ENCODE measurements at places on chromosomes 5 and 9.

DNA sequence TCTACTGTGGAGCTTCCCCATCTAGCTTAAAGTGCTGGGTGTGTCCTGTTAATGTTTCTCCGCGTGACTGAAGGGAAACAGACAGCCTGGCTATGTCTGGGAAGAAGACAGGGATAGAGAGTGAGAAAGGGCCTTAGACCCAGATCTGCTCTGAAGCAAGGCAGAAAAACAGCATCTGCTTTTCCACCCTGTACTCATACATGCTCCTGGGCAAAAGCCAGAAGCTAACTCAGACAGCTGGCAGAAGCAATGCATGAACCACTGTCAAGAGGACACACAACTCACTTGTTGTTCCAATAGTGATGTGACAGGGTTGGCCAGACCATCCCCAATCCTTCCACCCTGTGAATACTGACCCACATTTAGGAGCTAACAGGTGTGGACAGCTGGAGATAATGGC lies 63.3 kb downstream of the DPYSL3 start:
- no peak for DNase-seq

- no peak for DNase-seq
Observed at GRCh38 chr9:131663288-131663687, 76.6 kb downstream of the RAPGEF1 start.

- DNase-seq, result no peak
Observed at GRCh38 chr5:139808481-139809330, 13.1 kb downstream of the PSD2 start.

GRCh38 chr9:121452085-121452484 lies 47.6 kb downstream of the GGTA1 start:
- no peak for DNase-seq

DNA sequence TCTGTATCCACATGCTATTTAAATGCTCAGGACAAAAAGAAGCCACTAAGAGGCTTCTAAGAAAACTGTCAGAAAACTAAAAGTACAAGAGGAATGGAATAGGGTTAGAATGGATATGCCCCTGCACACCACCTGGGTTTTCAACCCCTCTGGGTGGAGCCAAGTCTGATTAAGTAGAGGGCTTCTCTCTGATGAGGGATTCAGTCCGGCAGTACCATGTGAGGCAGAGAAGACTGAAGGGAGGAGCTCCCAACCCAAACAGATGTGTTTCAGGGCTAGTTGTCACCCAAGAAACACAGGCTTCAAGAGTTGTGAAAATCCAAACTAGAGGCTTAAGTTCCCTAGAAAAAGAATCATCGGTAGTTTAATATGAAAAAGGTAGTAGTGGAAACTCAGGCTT lies 12.5 kb downstream of the NREP start:
- no peak for DNase-seq

DNA sequence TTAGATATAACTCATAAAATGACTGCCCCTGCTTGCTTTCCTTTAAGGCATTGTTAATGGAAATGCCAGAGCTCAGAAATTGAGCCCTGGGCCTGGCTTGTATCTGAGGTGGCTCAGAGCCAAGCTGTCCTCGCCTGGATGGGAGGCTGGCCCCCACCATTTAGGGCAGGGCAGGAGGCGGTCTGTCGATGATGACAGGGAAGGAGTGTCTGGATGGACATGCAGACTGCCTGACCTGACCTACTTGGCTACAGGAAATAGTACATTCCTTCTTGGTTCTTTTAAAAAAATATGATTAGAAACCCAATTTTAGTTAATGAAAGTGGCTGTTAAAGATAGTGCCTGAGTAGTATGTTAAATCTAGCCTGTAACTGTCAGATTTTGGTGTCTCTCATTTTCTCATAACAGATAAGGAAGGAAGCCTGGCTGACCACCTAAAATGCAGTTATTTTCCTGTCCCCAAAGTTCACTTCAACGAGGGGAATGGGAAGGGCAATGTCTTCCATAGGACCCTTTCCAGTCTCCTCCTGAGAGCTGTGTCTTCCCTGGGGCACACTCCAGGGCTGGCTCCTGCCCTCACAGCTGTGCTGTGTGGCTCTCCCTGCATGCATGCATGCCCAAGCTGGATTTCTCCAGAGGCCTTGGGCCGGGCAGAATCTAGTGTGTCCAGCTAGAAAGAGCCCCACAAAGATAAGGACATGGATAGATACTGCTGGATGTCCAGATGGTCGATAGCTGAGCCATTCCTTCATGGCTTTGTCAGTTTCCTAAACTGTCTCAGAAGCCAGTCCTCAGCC lies 42.3 kb downstream of the MACROH2A1 start:
- DNase-seq, result peak; percentile 24

GRCh38 chr9:121105531-121105930 lies 30.8 kb downstream of the CNTRL start:
- no peak for DNase-seq

DNA sequence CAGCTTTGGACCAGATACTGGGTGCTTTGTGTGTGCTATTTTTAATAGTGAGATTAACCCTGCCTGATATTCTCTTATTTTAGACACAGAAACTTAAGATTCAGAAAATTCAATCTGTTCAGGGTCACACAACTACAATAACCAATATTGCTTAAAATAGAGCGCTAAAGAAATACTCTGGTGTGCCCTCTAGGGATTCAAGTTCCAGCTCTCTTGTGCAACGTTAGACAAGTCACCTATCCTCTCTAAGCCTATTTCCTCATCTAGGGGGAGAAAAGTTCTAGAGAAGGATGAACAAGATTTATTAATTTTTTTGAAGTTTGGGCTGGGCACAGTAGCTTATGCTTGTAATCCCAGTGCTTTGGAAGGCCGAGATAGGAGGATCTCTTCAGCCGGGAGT lies 2.1 kb upstream of the SCAI start:
- no peak for DNase-seq

DNA sequence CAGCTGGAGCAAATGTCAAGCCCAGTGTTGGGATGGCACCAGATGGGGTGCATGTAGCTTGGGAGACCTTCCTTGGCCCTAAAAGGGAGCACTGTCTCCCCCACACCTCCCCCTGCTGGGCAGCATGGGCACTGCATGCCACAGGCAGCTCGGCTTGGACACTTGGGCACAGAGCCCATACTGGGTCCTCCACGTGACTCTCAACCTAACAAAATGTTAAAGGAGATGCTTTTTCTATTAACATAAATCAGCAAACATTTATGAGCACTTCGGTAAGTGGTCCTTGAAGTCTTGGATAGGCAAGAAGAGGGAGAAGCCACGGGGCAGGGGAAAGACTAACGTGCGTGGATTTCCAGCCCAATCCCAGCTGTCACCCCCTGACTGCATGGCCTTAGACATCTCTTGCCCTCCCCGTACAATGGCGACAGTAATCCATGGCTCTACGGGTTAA lies 23.9 kb upstream of the MAPK9 start:
- DNase-seq, result peak; percentile 21

- DNase-seq, result no peak
Observed at GRCh38 chr5:7678030-7678429, 172.9 kb downstream of the CFAP90 start.

DNA sequence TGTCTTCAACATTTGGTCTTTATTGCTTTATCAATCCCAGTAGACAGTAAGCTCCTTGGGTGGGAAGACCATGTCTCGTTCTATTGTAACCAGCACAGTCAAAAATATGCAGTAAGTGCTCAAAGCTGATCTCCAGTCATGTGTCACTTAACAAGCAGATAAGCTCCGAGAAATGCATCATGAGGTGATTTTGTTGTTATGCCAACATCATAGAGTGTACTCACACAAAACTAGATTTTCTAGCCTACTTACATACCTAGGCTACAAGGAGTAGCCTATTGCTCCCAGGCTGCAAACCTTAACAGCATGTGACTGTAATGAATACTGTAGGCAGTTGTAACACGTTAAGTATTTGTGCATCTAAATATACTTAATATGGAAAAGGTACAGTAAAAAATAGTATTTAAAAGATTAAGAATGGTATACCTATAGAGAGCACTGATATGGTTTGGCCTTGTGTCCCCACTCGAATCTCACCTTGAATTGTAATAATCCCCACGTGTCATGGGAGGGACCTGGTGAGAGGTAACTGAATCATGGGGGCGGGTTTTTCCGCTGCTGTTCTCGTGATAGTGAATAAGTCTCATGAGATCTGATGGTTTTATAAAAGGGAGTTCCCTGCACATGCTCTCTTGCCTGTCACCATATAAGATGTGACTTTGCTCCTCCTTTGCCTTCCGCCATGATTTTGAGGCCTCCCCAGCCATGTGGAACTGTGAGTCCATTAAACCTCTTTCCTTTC lies 39.8 kb upstream of the PCSK5 start:
- DNase-seq, result no peak

- DNase-seq, result no peak
Observed at GRCh38 chr5:179268966-179269693, 76.1 kb downstream of the ADAMTS2 start.

- DNase-seq, result peak; percentile 92
Observed at GRCh38 chr9:18393340-18394130, 80.4 kb upstream of the ADAMTSL1 start.

DNA sequence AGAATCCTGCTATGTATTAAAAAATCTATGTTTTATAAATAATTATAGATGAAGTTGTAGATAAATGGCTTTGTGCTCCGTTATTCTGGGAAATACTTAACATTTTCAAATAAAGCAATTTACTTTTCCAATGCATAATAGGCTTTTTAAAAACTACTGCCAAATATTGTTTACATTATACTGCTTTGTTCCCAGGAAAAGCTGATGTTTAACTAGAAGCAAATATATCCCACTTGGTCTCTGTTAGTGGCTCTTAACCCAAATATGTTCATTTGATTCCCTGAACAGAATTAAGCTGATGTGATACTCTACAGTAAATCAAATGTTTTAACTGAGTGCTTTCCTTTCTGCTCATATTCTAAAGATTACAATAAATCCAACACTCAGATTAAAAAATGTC lies 326.3 kb downstream of the SLCO4C1 start:
- DNase-seq, result no peak

- DNase-seq, result no peak
Observed at GRCh38 chr5:10913841-10914240, 152.8 kb upstream of the DAP start.

GRCh38 chr9:11086561-11086960 lies 473.8 kb upstream of the PTPRD start:
- DNase-seq, result no peak

GRCh38 chr9:35905912-35906679 lies at the start of gene HRCT1:
Gene HRCT1, plus strand, starts transcription at chr9:35906202. Its CDS starts 86 bp downstream, at chr9:35906288.
- DNase-seq, result peak; percentile 96

DNA sequence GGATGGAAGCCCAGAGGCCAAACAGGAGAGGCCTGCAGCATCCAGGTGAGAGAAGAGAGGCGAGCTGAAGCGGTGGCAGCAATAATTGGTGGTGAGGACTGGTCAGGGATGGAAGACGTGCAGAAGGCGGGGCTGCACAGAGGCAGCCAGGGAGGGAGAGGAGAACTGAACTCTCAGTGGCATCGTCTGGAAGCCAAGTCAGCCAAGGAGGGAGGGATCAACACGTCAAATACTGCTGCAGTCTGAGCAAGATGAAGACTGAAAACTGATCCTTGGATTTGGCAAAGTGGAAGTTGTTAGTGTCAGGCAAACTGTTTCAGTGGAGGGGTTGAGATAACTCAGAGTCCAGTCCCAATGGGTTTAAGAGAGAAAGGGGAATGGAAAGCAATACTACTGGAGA lies 145.4 kb downstream of the CDK5RAP2 start:
- no peak for DNase-seq

- DNase-seq, result no peak
Observed at GRCh38 chr5:175489693-175490443, 11.5 kb downstream of the SFXN1 start.

DNA sequence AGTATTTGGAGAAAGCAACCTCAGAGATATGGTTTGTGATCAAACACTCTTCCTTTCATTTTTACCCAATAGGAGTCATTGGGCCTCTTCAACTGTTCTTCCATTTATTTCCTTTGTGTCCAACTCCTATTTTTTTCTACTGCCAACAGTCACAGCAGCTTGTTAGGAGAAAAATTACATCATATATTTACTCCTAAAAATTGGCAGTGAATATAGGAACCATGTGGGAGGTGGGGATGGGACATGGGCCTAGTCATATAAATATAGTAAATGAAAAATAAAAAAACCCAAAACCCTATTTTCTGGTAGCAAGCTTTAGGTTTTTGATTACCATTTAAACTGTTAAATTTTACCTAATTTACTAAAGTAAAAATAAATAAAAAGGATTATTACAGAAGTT lies 134.9 kb upstream of the MPDZ start:
- no peak for DNase-seq

- no peak for DNase-seq
Observed at GRCh38 chr5:139377226-139377625, 5.9 kb downstream of the SLC23A1 start.

DNA sequence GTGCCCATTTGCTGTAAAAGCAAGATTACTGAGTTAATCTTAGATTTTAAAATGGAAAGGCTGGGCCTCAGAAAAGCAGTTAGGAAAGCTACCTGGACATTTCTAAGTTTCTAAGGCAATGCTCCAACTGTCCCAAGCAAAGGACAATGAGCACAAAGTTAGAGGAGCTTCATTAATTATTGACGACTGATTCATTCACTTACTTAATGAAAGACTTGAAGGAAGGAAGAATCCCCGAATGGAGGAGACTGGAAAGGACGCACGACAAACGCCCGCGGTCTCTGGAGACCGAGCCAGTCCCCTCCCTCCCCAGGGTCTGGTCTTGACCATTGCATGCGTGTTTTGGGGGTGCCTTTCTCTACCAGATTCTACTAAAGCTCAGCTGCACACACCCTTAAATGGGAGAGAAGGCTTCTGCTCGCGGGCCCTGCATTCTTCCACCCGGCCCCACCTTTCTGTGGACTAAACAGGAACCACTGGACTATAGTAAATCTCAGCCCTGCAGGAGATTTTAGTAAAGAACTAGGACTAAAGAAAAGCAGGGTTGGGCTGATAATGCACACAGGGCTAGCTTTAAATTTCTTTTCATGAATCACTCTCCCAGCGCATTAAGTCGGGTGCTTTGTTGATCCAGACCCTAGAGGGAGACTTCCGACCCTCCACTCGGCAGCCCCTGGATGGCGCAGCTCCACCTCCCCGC lies 44.8 kb downstream of the CTSL start:
- DNase-seq, result no peak

GRCh38 chr5:169876386-169876785 lies 103.9 kb downstream of the INSYN2B start:
- no peak for DNase-seq

- DNase-seq, result no peak
Observed at GRCh38 chr9:76926324-76926741, 20.4 kb upstream of the PRUNE2 start.

DNA sequence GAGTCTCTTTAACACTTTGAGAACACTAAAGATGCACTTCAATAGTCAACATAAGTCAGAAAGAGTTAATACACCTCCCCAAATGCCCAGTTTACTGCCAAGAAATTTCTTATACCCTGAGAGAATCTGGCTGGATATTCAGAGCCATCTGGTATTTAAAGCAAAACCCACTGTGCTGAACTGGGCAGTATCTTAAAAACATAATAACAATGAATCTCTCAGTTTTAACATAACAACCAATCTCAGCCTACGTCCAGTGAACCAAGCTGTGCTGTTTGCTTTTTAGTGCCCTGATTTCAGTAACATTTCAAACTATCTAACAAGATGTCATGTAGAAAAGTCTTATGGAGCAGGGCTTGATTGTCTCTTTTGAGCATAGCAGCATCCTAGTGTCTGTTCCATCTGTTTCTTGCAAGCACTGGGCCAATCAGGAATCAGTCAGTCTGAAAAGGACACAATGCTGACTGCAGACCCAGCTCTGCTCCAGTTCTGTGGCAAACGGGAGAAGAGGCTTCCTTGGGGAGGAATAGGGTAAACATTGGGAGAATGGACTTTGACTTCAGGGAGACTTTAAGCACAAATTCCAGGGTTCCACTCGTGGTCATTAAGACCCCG lies 43.6 kb upstream of the FAM81B start:
- no peak for DNase-seq
